Colonic mucosa (tissue), 4 donors: ENCODE measurements at places on chromosomes 7 and 10. TPM values are rescaled to one million over a fixed set of nuclear protein-coding genes. Genes with fewer than 3 reads are reported as not detected.

Gene CAMK2B
- 0.42 TPM for total RNA-seq

GRCh38 chr10:35493196-35494118 lies 111.7 kb upstream of the GJD4 start:
- DNase-seq = peak; percentile 55

DNA sequence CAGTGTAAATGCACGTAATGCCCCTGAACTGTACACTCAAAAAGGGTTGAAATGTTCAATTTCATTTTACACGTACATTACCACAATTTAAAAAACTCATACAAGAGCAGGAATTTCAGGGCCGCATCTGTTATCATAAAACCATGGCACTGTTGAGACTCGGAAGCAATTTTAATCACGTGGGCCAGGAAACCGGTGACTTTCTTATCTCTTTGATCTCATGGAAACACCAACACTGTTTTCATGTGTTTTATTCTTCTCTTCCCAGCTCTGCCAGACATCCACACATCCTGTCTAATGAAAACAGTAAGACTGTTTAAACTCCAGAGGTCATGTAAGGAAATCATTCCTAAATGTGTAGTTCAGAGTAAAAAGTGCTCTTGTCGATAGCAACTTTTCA lies 35.9 kb downstream of the PTPRE start:
- DNase-seq = no peak

Gene DPYSL4
- total RNA-seq = 0.27 TPM

GRCh38 chr10:22620140-22620857 lies 94.1 kb downstream of the PIP4K2A start:
- peak; percentile 42 for DNase-seq

Gene CTAGE4
- total RNA-seq = 9.9 TPM

Gene OAT
- total RNA-seq = 113 TPM

DNA sequence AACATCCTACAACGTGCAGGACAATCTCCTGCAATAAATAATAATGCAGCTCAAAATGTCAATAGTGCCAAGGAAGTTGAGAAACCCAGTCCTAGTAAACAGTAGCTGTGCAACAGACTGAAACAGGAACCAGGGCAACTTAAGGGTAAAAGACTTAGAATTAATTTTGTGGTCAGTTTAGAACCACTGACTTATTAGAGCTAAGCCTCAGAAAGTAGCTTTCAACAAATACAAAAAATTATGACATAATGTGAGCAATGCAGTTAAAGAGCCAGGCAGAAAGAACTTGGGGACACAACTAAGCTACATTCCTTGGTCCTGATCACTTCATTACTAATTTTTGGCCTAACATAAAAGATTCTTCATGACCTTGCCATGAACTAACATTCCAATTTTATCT lies 195.4 kb downstream of the MACC1 start:
- no peak for DNase-seq

GRCh38 chr7:20229646-20230500 lies 12.7 kb upstream of the MACC1 start:
- no peak for DNase-seq

Gene NET1
- total RNA-seq = 174 TPM

DNA sequence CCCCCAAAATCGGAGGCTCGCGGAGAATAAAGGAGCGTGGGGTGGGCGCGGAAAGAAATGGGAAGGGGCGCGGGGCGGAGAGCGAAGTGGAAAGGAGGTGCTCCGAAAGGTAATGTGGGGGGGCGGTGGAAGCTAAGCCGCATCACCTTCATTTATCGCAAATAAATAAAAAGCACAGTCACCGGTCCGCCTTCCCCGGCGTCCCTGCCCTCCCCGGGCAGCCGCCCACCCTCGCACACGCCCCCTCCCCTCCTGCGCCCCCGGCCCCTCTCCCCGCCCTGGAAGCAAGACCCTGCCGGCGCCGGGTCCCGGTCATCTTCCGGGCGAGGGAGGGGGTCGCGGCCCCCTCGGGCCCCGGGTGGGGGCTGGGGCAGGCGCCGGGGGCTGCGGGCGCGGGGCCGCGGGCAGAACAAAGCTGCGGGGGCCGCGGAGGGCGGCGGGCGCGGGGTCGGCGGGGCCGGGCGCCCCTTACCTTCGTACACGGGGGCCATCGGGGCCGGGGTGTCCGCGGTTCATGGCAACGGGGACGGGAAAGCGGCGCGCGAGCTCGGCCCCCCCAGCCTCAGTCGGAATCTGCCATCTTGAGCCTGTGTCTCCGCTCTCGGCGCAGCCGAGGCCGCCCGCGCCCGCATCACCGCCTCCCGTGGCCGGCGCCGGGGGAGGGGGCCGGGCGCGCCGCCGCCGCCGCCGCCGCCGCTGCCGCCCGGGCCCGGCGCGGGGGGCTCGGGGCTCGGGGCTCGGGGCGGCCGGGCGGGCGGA lies 486 bp downstream of the HIPK2 start:
- DNase-seq = peak; percentile 42

GRCh38 chr10:72425133-72425532 lies 70.4 kb upstream of the DNAJB12 start:
- DNase-seq = no peak

DNA sequence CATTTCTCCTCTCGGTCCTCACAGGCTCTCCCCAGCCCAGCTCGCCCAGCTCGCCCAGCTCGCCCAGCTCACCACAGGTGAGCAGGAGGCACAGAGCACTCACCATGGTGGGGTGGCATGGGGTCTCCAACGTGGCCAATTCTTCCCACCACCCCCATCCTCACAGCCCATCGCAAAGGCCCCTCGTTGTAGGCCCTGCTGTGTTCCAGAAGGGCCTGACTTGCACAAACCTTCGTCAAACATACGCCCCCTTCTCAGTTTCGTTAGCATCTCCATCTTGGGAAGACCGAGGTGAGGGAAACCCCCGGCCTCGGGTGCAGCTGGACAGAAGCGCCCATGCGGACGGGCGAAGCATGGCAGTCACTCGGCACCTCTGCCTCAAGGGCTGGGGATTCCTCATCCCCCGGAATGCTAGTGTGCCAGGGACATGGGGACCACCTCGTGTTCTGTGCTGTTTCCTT lies 304.6 kb downstream of the TNS3 start:
- peak; percentile 15 for DNase-seq

DNA sequence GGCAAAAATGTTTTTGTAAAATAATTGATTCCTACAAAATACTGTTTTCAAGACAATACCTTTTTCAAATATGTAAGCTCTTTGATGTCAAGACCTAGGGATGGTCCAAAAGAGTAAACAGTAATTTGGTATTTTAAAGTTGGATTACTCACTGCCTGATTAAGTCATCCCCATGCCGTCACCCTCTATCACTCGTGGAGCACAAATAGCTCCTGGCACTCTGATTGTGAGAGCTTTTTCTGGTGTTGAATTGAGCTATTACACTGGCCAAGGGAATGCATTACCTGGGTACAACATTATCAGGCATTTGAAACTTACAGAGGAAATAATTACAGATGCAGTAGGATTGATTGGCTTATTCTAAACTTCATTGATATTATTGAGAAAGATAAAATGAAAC lies 231.9 kb upstream of the GRM3 start:
- DNase-seq = no peak

- no peak for DNase-seq
Measured at GRCh38 chr7:28406192-28406591, 6.1 kb upstream of the CREB5 start.

DNA sequence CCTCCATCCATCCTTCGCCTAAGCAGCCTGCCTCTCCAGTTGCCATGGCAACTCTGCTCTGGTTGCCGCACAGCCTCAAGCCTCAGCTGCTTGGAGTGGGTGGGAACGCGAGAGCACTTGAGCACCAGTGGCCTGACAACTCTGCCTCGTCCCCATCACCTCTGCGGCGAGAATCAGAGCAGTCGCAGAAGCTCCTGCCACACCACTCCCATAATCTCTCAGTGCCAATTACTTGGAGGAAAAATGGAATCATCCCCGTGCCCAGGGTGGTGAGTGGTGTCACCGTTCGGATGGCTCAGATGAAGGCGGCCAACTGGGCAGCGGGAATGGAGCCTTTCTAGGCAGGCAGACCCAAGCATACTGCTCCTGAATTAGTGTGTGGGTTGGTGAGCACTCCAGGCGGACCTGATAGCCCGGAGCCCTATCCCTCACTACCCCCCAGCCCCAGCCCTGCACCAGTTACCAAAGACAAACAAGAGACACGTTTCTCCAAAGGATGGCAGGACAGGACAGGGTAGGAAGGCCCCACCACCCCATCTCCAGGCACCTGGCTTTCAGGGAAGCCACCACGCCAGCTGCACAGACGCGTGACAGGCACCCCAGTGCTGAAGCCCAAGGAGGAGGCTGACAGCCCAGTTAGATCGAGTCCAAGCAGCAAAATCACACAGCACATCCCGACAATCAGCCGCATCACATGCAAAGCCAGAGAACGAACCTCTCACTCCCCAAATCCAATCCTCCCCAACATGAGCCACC lies 335.4 kb downstream of the PTPRN2 start:
- DNase-seq = no peak

- no peak for DNase-seq
Measured at GRCh38 chr7:6032641-6033040, 1.5 kb downstream of the ANKRD61 start.

Gene LRRN3
- total RNA-seq = 0.42 TPM

- DNase-seq = peak; percentile 91
Measured at GRCh38 chr7:44073664-44074348, 8.4 kb upstream of the PGAM2 start.

DNA sequence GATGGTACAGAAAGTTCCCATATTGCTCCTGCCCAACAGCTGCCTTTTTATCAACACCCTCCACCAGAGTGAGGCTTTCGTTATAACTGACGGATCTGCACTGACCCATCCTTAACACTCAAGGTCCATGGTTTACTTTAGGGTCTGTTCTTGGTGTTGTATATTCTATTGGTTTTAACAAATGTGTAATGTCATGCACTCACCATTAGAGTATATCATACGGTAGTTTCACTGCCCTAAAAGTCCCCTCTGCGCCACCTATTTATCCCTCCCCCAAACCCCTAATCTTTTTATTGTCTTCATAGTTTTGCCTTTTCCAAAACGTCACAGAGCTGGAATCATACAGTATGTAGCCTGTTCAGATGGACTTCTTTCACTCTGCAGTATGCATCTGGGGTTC lies 102.8 kb upstream of the TNS3 start:
- no peak for DNase-seq

Gene PLEKHA8
- 11.7 TPM for total RNA-seq

DNA sequence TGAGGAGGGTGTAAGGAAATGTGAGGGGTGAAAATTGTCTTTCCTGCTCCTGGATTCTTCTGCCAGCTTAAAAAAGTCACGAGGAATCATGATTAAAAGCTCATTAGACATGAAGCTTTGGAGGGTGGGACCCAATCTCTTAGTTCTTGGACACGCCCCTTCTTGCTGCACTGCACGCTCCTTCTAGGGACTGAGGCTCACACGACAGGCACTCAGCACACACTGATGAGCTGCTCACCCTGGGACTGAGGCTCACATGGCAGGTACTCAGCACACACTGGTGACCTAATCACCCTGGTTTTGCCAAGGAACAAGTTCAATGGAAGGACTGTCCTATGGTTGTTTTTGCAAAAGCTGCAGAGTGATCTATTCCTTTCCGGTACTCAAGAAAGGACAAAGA lies 65.8 kb upstream of the ELMO1 start:
- DNase-seq = no peak

GRCh38 chr10:21157664-21158063 lies 260.6 kb upstream of the NEBL start:
- no peak for DNase-seq

DNA sequence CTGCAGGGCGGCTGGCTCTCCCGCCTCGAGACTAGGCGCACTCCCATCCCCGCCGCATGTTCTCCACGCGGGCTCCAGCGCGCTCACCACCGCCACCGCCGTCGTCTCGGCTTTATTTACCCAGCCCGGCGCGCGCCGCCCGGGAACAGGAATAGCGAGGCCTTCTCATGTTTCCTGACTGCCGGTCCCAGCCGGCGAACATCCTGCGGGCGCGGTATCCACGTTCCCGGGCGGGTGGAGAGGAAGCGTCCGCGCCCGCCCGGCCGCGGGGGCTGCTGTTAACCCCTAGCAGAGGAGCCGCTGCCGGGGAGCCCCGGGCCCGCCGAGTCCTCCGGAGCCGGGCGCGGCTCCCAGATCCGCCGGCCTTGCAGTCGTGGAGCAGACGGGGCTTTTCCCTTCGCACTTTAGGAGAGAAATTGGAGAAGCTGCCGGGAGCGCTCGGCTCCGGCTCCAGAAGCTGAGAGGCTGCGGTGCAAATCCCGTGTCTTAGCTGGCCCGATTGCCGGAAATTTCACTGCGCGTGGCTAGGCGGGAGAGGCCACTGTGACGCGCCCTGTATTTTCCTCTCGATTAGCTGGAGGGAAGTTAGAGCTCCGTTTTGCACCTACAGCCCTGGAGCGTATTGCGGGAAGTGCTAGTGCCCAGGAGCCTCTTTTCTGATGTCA lies at the start of gene MKX:
MKX (minus strand) TSS at position 88 of the 665 bp plus-strand sequence. CDS start 2,404 bp downstream, outside the sequence.
- peak; percentile 58 for DNase-seq

Gene MYOF
- total RNA-seq = 90.9 TPM

DNA sequence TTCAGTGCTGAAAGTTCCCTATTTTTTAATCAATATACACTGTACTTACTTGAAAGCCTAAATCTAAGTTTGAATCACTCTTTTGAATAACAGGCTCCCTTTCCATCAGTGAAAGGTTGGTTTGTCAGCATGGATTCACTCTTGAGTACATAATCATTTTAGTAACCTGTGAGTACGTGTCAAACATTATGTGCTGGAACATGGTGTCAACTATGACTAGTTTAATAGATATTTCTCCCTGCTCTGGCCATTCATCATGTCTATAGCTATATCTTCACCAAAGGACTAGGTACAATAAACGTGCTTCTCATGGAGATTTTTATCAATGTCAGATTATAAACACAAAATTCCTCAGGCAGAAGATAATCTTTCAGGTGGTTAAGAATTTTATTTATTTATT lies 61.7 kb upstream of the MDFIC start:
- no peak for DNase-seq

DNA sequence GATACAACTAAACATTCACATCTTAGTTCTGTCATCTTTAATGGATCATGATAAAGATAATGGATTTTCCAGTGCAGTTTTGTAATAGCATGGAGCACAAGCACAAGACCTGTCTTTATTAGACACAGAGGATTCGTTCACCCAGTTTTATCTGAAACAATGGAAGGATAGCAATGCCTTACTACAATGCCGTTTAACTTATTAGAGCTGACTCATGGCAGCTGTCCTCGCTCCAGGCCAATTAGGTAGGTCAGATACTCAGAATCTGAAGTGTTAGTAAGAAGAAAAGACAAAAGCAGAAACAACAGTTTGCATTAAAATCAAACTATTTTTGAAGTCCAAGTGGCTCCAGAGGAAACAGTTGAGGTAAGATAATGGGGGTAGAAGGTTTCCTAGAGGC lies 12.8 kb downstream of the OR13A1 start:
- no peak for DNase-seq

Gene WEE2
- total RNA-seq = not detected

Gene MBLAC1
- total RNA-seq = 1.9 TPM
